ENCODE measurements at places on chromosomes 1 and 21.
A peak's percentile ranks its signal among the peaks of the same experiment; 100 is the strongest.

GRCh38 chr1:180237869-180238476, 7.9 kb downstream of the LHX4 start:
- no peak for DNase-seq

DNA sequence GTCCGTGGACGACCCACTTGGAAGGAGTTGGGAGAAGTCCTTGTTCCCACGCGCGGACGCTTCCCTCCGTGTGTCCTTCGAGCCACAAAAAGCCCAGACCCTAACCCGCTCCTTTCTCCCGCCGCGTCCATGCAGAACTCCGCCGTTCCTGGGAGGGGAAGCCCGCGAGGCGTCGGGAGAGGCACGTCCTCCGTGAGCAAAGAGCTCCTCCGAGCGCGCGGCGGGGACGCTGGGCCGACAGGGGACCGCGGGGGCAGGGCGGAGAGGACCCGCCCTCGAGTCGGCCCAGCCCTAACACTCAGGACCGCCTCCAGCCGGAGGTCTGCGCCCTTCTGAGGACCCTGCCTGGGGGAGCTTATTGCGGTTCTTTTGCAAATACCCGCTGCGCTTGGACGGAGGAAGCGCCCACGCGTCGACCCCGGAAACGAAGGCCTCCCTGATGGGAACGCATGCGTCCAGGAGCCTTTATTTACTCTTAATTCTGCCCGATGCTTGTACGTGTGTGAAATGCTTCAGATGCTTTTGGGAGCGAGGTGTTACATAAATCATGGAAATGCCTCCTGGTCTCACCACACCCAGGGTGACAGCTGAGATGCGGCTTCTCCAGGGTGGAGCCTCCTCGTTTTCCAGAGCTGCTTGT, 32.4 kb downstream of the PRMT2 start:
- peak; percentile 28 for DNase-seq

DNA sequence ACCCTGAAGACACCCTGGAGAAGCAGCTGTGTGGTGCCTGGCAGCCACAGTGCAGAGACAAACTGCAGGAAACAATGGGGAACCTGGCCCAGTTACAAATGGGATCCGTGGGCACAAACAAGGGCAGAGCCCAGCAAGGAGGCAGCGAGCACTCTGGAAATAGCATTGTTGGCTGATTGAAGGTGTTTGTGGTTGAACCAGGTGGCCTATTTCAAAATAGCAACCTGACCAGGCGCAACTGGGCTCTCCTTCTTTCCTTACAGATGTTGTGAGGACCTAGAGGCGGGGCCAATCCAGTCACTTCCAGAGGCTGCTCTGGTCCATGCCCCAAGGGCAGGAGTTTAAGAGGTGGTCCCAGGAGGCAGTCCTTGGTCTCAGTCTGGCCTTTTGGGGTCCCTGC, 21.7 kb upstream of the ZBTB21 start:
- no peak for DNase-seq

DNA sequence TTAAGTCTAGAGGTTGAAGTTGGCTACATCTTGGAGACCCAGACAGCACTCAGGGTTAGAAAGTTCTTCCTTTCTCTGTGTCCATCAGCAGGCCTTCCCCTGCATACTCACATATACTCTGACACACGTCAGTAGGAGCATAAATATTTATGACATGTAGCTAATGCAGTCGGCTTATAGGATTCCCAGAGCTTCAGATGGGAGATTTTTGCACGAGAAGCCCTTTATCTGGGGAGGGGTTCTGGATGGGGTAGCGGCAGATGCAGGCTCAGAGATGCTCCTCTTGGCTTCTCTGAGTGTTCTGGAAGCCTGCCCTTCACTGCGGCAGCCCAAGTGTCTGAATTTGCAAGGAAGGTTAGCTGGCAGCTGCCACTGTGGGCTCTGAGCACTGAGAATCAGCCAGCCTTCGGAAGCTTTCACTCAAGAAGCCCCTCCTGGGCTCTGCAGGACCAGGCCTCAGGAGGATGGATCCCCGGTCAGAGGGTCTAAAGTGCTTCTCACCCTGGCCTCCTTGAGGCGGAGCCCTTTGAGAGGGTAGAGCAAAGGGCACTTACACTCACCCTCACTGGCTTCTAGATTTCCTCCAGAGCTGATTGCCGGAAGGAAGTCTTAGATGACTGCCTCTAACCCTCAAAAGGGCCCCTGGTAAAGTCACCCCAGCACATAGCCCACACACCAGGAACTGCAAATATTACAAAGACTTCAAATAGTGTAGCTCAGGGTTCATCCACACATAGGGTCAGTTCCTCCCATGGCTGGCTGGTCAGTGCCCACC, 68.1 kb upstream of the NFASC start:
- DNase-seq: no peak

GRCh38 chr1:221845650-221846371, 103.9 kb upstream of the DUSP10 start:
- no peak for DNase-seq

DNA sequence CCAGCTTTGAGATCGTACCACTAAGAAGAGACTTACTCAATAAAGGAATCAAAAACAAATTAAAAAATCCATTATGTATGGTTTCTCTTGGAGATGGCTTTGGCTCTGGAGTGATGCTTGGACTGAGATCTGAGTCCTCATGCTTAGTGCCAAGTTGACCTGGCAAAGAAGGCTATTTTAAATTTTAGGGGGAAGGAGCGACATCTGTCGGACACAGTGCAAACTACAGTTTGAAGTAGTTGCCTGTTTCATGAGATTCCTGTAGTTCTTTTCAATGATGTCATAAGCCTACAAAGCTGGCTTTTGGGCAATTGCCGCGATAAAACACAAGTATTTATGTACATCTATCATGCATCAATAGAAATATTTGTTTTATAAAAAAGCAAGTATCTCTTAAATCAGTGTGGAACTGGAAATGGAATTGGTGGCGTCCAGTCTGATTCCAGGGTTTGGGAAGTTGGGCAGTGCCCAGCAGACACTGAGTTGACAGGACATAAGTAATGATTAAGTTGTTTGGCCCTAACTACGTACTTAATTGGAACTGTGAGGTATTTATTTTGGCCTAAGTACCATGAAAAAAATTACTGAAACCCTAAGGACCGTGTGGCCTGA, 50.0 kb downstream of the TBCE start:
- peak; percentile 65 for DNase-seq

DNA sequence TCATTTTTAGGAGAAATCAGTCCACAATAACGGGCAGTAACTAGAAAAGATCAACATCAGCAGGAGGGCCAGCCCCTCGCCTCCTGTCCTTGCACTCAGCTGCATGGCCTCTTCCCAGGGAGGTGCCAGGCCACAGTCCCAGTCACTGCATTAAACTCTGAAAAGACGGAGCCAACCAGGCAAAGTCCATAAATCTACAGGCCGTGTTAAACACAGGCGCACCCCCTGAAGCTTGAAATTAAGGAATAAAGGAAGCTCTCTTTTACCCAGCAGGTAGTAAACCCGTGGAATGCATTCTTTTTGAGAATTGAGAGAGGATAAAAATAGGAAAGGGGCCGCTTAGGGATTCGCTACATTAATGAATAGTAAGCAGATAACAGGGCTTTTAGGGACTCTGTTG, 18.4 kb downstream of the H6PD start:
- DNase-seq: no peak

DNA sequence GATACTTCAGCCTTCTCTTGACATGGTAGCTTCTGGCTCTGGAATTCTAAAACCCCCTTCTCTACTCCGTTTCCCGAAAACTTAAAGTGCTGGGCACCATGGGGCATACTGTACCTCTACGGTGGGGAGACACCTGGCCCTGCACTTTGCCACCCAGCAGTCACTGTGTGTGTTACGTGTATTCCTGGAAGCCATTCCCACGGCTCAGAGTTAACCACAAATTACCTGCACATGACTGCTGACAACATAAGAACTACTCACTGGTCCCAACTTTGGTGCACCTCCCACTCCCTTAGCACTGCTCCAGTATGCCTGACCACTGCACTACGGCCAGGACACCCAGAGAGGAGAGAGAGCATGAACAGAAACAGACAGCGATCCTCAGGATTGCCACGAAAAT, 29.4 kb upstream of the TMPRSS2 start:
- no peak for DNase-seq

DNA sequence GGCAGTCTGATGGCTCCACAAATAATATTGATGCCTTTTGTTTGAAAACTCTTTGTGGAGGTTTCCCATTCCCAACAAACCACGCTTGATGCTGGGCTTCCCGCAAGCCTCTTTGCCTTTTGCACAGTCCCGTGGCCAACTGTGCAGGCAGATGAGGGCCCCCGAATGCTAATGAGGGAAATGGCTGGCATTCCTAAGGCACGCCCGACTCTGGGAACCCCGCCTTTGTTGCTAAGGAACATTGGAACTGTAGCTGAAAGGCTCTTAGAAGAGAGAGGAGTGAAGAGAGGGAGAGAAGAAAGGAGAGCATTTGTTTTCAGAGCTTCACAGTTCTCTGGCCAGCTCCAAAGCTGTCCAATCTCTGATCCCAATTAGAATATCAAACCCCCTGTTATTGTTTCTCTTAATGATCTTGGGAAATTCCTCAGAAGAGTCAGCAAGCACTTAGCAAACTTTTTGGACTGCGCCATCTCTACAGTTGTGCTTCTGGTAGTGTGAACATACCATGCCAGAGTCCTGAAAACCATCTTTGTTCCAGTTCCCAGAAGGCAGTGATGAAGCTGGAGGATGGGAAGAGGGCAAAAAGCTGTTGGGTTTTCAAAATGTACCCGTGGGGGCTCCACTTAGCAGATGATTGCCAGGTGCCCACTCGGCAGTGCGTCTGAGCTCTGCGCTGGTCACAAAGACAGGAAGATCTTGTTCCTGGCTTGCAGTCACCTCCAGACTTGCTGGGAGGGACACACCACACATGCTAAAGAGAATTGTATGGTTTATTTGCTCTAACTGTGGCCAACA, 60.1 kb upstream of the CYP2J2 start:
- DNase-seq: no peak

DNA sequence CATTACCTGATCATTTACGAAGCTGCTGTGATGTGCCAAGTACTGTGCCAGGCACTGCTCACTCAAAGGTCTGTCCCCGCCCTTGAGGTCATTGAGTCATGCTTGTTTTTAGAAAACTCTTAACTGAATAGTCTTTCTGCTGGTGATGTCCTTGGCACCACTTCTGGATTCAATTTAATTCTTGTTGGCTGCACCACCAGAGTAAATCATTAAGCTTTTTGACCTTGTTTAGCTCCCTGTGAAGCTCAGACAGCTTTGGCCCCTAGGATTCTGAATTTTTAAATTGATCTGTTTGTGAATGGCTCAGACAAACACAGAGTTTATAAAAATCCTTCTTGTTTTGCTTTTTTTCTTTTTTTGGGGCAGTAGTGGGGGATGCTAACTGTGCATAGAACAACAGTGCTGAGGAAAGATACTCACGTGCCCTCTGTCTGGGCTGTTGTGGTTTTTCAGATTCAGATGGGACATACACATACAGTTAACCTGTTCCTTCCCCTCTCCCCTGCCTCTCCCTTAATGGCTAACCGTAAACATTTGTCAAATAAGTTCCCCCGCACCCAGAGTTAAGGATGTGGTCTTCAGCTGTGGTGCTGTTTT, 67.6 kb downstream of the MTR start:
- DNase-seq: no peak

GRCh38 chr21:44834951-44835646, 17.2 kb upstream of the SUMO3 start:
- no peak for DNase-seq

GRCh38 chr1:190179817-190180216, 297.8 kb downstream of the BRINP3 start:
- peak; percentile 10 for DNase-seq

DNA sequence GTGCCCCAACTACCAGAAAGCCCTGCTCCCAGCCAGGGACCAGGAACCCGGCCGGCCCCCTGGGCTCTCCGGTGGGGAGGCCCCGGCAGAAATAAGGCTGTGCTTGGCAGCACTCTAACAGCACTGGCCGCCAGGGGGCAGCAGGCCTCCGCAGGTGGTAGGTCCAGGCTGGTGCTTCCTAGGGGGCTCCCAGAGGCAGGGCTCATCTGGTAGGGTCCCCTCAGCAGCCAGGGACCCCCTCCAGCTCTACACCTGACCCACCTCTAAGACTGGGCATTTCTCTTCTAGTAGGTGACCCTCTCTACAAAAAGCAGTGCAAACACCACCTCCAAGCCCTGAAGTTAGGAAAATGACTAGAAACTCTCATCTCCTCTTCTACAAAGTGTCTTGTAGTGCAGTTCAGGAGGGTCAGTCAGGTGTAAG, 85.6 kb downstream of the STUM start:
- peak; percentile 77 for DNase-seq

GRCh38 chr1:15371610-15372545, 37.8 kb upstream of the EFHD2 start:
- no peak for DNase-seq

- no peak for DNase-seq
These were observed 25.0 kb downstream of the MCOLN2 start for GRCh38 chr1:84971957-84972356.

DNA sequence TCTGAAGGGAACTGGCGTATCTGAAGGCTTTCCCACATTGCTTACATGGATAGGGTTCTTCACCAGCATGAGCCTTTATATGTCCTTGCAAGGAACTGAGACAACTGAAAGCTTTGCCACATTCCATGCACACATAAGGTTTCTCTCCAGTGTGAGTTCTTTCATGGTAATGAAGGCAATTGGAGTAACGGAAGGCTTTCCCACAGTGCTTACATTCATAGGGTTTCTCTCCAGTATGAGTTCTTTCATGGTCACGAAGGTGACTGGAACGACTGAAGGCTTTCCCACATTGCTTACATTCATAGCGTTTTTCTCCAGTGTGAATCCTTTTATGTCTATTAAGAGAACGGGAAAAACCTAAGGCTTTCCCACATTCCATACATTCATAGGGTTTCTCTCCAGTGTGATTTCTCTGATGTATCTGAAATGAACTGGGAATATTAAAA, 15.0 kb downstream of the ZNF124 start:
- DNase-seq: no peak

DNA sequence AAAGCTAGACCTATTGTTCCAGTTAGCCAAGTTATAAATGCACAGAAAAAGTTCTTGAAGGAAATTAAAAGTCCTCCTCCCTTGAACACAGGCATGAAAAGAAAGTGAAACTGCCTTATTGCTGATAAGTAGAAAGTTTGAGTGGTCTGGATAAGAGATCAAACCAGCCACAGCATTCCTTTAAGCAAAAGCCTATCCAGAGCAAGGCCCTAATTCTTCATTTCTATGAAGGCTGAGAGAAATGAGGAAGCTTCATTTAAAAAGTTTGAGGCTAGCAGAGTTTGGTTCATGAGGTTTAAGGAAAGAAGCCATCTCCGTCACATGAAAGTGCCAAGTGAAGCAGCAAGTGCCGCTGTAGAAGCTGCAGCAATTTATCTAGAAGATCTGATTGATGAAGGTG, 2.7 kb upstream of the SSX2IP start:
- no peak for DNase-seq

DNA sequence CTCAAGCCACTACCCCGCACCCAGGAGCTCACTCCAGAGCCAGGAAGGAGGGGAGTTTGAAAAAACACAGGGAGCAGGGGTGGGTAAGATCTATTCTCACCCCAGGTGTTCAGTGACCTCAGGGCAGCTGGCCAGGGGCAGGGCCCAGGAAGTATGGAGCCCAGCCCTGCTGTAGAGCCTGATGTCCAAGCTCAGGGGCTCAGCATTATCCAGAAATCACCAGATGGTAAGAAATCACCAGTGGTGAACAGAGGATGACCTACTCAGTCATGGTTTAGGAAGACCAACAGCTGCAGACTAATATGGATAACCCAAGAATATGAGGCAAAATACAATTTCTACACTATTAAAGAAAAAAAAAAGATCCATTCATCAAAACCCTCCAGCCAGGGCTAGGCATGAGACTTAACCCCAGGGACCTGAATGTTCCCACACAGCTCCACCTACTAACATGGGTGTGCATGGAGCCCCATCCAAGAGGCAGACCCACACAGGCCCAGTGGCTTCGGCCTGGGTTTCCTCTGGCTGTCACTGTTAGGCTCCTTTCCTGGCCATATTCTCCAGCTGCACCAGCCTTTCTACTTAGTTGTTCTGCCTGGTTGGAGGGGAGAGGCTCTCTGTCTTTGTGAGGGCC, 67.6 kb downstream of the KCNN3 start:
- no peak for DNase-seq
